ENCODE measurements at places on chromosomes 11 and 22. TPM values are rescaled to one million over a fixed set of nuclear protein-coding genes. Genes with fewer than 3 reads are reported as not detected.

Gene SIDT2
- 18.3 TPM for total RNA-seq

Gene MRTFA
- 44.4 TPM for total RNA-seq

Gene OR4D5
- not detected for total RNA-seq

Gene EHF
- total RNA-seq, result not detected

Gene SPDYC
- 0.44 TPM for total RNA-seq

Gene BACE1-AS
- 9.9 TPM for total RNA-seq

Gene PRR33
- total RNA-seq, result not detected

Gene FAM181B
- 0.13 TPM for total RNA-seq

Gene OR5D18
- total RNA-seq, result not detected

Gene MRGPRX3
- total RNA-seq, result not detected

Gene OR2AT4
- total RNA-seq, result not detected

Gene APOA4
- total RNA-seq, result not detected

Gene SDF2L1
- 36.0 TPM for total RNA-seq

Gene OR52A5
- total RNA-seq, result not detected

Gene SERHL2
- 2.7 TPM for total RNA-seq

Gene MAPK8IP2
- total RNA-seq, result 5.7 TPM

All from H9 (cell line).